Hematopoietic multipotent progenitor cell treated with erythropoietin and hydrocortisone succinate and interleukin-3 and kit ligand, for 8 days (in vitro differentiated cells): ENCODE measurements at places on chromosomes 12 and 14.

DNA sequence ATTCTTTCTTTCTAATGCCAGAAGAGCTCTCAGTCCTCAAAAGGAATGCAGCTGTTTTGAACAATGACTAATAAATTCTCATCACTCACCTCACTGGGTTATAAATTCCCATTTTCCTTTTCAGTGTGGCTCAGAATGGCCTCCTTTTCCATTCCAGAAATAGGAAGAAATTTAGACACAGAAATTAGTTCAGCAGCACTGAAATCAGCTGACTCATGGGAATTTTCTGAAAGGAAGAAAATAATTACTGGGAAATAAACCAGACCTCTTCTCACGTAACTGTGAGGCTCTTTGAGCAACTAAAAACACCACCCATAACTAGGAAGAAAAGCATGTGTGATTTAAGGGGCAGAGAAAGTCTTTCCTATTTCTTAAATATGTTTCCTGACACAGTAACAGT lies 23.8 kb downstream of the CD163 start:
- DNase-seq: no peak

- DNase-seq: no peak
Measured at GRCh38 chr14:95162641-95163040, 5.3 kb upstream of the DICER1 start.

- no peak for DNase-seq
Measured at GRCh38 chr12:18583655-18584054, 154.2 kb downstream of the PLCZ1 start.

GRCh38 chr12:50984586-50985298 lies 32.4 kb downstream of the HIGD1C start:
- no peak for DNase-seq

- no peak for DNase-seq
Measured at GRCh38 chr12:42789808-42790760, 200.5 kb upstream of the PRICKLE1 start.

DNA sequence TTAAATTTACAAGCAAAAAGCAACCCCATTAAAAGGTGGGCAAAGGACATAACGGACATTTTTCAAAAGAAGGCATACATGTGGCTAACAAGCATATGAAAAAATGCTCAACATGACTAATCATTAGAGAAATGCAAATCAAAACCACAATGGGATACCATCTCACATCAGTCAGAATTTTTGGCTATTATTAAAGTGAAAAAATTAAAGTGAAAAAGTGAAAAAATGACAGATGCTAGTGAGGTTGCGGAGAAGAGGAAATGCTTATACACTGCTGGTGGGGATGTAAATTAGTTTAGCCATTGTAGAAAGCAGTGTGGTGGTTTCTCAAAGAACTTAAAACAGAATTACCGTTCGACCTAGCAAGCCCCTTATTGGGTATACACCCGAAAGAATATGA lies 7.9 kb downstream of the OTOGL start:
- no peak for DNase-seq
